ENCODE measurements at places on chromosomes 12 and 14. TPM values are rescaled to one million over a fixed set of nuclear protein-coding genes. Genes with fewer than 3 reads are reported as not detected.
A peak's percentile ranks its signal among the peaks of the same experiment; 100 is the strongest.

DNA sequence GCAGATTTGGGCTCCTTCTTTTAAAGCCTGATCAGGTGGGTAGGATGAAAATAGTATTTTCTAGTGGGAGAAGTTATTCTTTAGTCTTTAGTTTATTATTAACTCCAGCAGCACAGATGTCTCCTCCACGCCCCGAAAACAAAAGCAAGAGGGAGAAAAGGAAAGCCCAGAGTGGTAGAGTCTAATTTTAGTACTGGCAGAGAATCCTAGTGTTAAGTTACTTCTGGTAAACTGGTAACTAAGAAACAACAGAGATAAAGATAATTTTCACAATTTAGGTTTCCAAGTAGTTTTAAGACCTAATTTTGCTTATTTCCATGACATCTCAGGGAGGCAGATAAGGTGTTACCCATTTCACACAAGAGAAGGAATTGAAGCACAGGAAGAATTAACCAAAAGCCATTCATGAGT is 16.3 kb downstream of the ATP5MC2 start:
- DNase-seq: no peak

GRCh38 chr14:22980672-22981089 is 1.7 kb downstream of the AJUBA start:
- peak; percentile 61 for DNase-seq

DNA sequence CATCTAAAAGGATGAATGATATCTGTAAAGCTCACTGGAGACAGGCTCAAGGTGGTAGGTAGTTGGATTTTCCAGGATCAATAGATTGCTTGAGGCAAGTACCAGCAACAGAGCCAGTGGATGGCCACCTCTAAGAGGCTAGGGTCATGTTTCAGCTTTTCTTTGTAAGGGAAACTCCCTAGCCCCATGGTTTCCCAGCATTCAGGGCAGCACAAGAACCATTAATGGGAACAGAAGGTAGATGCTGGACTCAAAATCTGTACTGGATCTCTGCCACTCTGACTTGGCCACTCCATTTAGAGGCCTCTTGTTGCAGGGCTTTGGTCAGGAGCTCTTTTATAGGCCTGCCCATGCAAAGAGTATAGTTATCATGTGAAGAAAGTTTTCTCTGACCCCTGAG is 76.1 kb upstream of the DYRK2 start:
- no peak for DNase-seq

- peak; percentile 25 for DNase-seq
These were observed 15.8 kb upstream of the DTX1 start for GRCh38 chr12:113040722-113041171.

DNA sequence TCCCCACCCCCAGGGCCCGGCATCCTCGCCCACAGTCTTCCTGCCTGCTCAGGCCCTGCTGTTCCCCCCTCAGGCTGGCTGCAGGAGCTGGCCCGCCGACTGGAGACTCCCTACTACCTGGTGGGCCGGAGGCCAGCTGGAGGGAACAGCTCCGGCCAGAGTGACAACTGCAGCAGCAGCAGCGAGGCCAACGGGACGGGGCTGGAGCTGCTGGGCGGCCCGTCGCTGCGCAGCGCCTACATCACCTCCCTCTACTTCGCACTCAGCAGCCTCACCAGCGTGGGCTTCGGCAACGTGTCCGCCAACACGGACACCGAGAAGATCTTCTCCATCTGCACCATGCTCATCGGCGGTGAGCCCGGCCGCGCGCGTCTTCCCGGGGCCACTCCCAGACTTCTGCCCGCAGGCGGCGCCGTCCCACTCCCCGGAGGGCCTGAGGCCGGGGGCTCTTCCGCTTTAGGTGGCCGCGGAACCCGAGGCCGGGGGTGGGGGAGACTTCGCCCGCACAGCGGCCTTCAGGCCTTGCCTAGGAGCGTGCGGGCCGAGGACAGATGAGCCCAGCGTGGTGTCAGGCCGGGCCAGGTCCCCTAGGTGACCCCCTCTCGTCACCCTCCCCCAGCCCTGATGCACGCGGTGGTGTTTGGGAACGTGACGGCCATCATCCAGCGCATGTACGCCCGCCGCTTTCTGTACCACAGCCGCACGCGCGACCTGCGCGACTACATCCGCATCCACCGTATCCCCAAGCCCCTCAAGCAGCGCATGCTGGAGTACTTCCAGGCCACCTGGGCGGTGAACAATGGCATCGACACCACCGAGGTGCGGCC is 10.2 kb downstream of the KCNH3 start:
- DNase-seq: no peak

DNA sequence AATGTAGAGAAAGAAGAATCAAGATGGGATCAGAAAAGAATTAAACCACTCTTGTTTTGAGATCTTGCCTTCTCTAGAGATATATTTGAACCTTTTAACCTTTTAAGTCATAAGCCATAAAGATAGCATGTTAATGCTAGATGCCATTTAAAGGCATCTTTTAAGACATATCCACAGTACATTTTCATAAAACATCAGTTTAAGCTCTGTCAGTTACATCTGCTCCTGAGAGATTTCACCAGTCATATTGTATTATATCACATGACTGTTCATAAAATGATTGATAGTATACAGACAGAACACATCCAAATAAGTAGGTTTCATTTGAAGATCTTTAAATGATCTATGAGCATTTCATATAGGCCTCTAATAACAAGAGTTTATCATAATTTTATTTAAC is 1238.5 kb downstream of the SLC16A7 start:
- no peak for DNase-seq

GRCh38 chr14:100554082-100554677 is 33.0 kb downstream of the BEGAIN start:
- DNase-seq: peak; percentile 72

DNA sequence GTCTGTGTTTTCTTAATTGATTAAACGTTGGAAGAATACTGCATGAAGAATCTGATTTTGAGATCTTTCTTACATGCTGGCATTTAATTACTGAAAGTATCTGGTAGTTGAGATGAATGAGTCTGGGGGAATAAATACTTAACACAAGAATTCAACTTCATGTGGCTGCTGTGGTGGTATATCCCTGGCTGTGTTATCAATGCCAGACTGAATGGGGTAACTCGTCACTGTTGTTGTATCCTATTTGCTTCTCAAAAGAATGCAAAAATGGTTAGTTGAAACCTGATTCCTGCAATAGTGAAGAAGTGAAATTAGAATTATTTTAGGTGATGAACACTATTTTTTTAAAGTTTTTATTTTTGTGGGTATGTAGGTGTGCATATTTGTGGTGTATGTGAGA is 72.5 kb downstream of the HMGA2 start:
- no peak for DNase-seq

- DNase-seq: no peak
These were observed 118.3 kb upstream of the ATF7IP start for GRCh38 chr12:14247166-14247565.

GRCh38 chr12:50188241-50188781 is 21.1 kb upstream of the CERS5 start:
- peak; percentile 39 for DNase-seq

Gene GABARAPL1
- total RNA-seq: 216 TPM

DNA sequence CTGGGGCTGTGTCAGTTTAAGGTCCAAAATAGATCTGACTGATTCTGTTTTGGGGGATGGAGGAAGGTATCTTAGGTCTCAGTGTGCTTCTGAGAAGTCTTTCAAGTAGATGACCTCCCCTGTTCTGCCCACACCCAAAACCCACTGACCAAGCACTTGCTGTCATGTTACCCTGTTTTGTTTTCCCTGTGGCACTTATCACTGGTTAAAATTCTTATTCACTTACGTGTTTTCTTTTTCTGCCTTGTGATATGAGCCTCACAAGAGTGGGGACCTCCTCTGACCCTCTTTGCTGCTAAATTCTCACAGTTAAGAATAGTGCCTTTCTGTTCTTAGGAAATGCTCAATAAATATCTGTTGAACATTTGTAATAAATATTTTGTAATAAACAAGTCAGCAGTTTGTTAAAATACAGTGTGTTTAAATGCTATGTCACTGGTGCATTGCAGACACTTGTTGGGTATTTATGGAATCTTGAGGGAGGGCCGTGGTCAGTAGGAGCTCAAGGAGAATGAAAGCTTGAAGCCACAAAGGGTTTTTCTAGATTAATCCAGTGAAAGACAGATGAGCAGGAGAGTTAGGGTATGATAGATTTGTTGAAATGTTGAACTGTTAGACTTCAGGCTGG is 20.9 kb downstream of the PLEKHA5 start:
- DNase-seq: no peak

DNA sequence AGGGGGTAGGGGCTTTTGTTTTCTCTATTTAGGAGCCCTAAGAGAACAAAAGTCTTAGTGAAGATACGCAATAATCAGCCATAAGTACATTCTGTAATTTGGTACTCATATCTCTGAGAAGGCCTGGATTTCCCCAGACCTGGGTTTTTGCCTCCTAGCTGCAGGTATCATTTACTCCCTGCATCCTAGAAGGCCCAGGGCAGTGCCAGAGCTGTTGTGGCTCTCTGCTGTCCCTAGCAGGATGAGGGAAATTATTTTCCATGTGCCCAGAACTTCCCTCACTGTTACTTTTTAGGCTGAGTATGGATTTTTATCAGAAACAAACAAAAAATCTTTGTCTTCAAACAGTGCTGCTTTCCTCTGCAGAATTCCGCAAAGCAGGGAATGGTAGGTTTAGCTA is 192.5 kb upstream of the SYT1 start:
- DNase-seq: no peak

GRCh38 chr12:45959728-45960127 is 30.6 kb downstream of the SCAF11 start:
- DNase-seq: no peak

Gene P2RX7
- 2.6 TPM for total RNA-seq

Gene KRT78
- total RNA-seq: not detected

DNA sequence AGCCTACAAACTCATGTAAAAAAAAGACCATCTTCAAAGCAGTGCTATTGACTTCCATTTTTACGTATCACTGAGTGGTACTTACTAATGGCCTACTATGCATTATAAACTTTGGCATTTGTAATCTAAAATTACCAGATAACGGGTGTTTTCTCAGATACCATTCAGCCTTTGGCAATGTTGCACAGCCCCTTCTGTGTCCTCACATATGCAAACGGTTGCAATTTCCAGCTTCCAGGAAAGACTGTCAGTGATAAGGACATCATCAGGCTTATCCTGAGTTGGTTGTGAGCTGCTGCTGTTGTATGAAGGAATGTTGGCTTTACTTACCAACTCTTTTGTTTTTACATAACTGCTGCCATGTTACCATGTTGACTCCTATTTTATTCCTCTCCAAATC is 1.6 kb upstream of the SLC6A13 start:
- no peak for DNase-seq

GRCh38 chr14:73503648-73504047 is 12.9 kb downstream of the RIOX1 start:
- no peak for DNase-seq

All from uterus (tissue), 4 donors.